Fibroblast of mammary gland (primary cell): ENCODE measurements at places on chromosomes 16 and 17.

DNA sequence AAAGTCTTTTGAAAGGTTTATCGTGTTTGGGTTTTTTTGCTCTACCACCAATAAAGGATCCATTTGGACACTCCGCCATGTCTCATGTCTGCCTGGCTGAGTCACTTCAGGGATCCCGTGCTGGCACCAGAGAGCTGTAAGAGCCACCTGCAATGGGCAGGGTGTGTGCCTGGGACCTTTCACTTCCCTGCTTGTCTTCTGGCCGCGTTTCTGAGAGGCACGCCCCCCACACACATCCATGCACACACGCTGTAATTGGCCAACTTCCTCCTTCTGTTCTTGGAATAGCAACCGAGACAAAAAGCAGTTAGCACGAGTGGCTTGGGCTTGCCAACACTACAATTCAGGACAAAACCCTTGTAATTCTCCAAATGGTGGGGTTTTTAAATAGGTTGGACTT, 9.8 kb upstream of the SOST start:
- DNase-seq, result no peak

DNA sequence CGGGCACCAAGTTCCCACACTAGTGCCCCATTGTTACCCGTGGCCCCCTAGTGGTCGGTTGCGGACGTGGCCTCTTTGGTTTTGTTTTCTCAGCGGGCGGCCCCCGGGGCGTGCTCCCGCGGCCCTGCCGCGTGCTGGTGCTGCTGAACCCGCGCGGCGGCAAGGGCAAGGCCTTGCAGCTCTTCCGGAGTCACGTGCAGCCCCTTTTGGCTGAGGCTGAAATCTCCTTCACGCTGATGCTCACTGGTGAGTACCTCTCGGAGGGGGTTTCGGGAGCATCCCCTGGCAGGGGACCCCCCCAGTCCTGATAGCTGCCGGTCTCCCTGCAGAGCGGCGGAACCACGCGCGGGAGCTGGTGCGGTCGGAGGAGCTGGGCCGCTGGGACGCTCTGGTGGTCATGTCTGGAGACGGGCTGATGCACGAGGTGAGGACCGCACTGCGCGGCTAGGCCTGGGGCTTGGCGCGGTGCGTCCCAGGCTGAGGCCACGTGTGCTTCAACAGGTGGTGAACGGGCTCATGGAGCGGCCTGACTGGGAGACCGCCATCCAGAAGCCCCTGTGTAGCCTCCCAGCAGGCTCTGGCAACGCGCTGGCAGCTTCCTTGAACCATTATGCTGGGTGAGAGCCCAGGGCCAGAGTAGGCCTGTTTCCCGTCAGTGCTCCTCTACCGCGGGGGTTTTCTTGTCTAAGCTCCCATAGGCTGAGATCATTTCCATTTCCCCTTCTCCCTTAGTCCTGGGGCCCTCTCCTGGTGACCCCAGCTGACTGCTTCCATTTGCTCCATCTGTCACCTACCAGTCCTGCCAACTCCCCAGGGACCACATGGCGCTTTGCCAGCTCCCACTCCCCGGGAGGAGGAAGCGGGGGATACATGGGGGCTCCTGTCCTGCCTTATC, 1.7 kb downstream of the SPHK1 start:
- peak; percentile 88 for DNase-seq

GRCh38 chr17:43845766-43846165, 1.2 kb upstream of the CD300LG start:
- no peak for DNase-seq

DNA sequence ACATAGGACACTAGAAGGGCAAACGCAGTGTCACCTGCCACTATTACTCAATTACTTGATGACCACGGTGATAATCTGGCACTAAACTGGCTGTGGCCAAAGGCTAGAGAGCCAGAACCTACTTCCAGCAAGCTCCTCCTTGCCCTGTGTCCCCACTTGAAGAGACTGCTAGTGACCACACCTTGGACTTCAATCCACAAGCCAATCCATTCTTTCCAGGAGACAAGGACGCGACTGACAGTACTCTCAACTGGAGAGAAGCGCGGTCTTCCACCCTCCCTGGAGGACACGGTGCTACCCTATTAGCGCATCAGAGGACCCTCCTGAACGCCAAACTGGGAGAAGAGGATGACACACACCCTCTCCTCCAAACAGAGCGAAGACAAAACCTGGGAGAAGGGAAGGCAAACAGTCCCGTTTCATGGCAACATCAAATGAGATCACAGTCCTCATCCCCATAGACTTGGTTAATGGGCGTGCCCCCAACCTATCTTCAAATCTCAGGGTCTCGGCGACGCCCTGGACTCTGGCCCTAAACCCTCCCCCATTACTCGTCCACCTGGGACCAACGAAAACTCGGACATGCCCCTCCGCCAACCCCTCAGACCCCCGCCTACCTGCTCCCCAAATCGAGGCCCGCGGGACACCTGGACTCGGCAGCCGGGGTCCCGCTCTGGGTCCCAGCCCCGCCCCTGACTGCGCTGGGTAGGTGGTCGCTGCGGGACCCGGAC, 508 bp downstream of the FLCN start:
- peak; percentile 49 for DNase-seq

DNA sequence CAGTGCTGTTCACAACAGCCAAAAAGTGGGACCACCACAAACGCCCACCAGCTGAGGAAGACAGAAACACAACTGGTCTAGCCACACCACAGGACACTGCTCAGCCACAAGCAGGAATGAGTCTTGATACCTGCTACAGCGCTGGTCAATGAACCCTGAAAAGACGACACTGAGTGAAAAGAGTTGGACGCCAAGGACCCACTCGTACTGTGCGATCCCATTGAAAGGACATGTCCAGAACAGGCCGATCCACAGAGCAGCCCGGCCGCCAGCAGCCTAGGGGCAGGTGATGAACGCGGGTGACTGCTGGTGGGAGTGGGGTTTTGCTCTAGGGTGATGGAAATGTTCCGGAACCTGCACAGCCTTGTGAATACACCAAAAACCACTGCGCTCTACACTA, 10.6 kb upstream of the SLC38A8 start:
- DNase-seq, result no peak

GRCh38 chr17:32673964-32674363, 187.2 kb downstream of the CDK5R1 start:
- DNase-seq, result no peak

DNA sequence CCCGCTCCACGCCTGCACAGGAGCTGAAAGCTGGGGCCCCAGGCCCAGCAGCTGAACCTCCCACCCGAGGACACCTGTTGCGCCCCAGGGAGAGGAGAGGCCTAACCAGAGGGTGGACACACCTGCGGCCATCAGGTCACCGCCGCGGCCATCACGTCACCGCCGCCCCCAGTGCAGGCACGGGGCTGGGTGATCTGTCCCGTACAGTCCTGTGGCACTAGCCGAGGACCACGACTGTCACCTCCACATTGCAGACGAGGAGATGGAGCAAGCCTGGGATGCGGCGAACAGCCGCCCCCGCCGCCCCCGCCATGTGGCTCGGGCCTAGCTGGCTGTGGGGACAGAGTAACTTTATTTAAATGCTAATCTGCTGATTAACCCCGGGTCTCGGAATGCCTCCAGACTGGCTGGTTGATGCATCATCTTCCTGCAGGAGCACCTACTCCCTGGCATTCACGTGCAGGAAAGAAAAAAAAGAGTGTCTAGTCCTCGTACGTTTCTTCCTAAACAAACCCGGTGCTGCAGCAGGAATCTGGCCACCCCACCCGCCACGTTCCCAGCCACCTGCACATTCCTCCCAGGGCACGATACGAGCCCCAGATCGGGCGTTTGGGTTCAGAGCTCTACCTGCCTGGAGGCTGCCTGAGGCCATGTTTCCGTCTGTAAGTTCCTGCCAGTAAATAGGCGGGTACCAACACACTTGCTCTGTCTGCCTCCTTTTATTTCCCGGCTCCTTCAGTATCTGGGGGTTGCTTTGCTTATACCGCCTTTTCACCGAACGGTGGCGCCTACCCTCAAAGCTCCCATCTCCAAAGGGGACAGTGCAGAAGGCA, 29.9 kb downstream of the PIEZO1 start:
- peak; percentile 61 for DNase-seq

- DNase-seq, result no peak
Observed at GRCh38 chr17:63476854-63477479, at the start of gene ACE. Gene ACE (plus strand): TSS chr17:63477061. CDS start chr17:63477095, 34 bp downstream.

DNA sequence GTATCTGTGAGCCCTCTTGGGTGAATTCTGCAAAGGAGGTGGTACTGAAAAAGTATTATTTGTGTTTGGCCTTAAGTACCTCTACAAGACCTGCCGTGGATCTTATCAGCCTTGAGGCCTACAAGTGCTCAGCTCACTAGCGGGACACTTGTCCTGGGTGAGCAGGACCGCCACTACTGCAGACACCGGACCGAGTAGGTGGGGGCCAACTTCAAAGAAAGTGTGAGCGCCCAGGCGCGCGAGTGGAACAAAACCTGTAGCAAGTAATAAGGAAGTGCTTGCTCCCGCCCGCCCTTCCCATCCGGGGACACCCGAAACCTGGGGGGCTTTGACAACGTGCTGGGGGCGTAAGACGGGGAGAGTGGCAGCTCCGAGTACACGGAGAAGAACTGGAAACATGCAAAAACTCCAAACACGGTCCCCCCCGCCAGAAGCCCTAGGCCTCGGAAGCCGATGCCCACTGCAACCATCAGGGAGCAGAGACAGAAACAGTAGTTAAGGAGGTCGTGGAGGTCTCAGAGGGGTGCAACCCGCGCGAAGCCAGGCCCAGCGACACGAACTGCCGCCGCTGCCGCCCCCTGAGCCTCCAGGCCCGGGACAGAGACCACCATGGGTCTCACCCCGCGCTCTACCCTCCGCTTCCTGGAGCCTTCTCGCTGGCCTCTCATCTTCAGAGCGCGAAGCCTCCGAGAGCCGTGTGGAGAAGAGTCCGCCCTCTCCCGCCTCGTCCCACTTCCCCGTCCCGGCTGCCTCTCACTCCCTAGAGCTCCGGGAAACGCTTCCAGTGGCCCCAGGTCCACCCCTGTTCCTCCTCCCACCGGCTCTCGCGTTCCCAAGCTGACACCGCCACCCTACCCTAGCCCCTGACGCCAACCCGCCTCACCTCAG, 537 bp downstream of the CNOT1 start:
- DNase-seq, result peak; percentile 18

DNA sequence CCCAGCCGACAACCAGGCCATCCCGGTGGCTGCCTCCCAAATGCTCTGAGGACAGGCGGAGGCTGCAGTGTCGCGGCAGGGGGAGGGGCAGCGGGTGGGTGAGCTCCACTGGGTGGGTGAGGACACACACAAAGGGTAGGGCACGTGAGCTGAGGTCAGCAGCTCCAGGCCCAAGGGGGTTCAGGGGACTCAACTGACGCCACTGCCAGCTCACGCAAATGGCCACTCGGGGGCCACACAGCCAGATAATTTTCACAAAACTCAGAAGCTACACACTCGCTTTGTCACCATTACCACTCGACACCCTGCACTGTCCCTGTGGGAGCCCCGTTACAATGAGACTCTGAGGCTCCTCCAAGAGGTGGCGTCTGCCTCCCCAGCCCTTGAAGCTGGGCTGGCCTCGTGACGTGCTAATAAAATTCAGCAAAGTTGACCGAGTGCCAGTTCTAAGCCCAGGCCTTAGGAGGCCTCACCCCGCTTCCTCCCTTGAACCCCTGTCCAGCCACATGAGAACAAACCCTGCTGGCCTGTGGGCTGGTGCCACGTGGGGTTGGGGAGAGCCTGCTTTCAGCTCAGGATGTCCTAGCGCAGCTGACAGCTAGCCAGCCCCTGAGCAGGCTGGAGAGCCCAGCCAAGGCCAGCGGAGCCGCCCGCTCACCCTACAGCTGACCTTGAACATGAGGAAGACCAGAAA, 56.9 kb downstream of the RMI2 start:
- no peak for DNase-seq

DNA sequence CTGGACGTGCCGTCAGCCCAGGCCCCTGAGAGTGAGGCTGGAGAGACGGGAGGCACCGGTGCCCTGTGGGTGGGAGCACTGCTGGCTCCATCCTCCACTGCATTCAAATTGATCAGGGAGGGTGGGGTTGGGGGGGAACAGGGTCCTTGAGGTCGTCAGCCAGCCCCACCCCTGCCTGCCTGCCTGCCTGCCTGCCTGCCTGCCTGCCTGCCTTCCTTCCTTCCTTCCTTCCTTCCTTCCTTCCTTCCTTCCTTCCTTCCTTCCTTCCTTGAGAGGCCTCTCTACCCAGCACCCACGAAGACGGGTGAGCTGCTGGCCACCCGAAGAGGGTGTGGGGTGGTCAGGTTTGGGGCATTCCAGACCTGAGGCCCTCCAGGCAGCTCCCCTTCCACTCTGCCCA, 16.0 kb downstream of the BAHCC1 start:
- DNase-seq, result no peak

GRCh38 chr16:58503863-58504688, 4.1 kb downstream of the NDRG4 start:
- DNase-seq, result no peak

GRCh38 chr17:46072998-46073397, 73.9 kb downstream of the STH start:
- peak; percentile 75 for DNase-seq

DNA sequence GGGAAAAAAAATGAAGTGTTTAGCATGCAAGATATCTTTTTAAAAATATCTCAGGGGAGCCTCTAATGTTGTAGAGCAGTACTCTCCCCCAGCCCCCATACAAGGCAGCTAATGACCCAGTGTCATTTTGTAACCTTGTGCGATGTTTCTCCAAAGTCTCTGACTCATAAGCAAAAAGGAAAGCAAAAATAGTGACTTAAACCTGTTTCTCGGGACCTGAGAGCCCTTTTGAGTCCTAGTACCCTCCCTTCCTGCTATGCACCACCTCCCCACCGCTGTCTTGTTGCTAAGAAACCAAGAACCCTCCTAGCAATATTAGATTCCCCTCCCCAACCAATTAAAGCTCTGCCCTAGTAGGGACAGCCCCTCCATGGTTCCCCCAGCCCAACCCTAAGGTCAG, 2.8 kb downstream of the MYCBPAP start:
- peak; percentile 46 for DNase-seq

DNA sequence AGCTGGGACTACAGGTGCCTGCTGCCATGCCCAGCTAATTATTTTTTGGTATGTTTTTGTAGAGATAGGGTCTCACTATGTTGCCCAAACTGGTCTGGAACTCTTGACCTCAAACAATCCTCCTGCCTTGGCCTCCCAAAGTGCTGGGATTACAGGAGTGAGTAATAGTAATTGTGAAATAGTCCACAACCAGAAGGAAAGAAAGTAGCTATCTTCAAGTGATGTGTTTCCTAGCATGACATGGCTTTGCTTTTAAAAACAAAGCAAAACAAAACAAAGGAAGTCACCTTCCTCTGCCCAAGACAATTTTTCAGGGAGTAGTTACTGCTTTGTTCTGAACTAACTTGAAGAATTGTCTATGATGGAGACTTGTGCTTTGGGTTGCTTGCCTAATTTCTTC, 27.0 kb downstream of the ATP6V0A1 start:
- DNase-seq, result peak; percentile 25
